ENCODE measurements at places on chromosomes 5 and 9.
A peak's percentile ranks its signal among the peaks of the same experiment; 100 is the strongest.

DNA sequence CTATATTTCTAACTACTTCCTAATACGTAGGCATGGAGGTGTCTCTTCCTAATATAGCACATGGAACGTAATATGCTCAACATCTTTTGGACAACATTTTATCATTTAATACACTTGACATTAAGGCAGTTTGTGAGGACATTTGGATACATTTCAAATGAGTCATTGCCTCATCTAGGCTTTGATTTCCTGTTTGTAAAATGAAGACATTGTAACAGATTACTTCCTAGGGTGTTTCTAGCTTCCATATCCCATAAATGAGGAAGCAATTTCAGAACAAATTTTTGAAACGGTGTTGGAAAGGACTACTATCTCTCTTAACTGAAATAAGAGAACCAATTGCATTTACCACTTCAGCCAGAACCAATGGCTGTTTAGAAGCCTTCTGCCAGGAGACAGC, 38.7 kb downstream of the SLC28A3 start:
- no peak for DNase-seq

- DNase-seq: no peak
Measured at GRCh38 chr5:157167214-157167621, 1.2 kb upstream of the GARIN3 start.

DNA sequence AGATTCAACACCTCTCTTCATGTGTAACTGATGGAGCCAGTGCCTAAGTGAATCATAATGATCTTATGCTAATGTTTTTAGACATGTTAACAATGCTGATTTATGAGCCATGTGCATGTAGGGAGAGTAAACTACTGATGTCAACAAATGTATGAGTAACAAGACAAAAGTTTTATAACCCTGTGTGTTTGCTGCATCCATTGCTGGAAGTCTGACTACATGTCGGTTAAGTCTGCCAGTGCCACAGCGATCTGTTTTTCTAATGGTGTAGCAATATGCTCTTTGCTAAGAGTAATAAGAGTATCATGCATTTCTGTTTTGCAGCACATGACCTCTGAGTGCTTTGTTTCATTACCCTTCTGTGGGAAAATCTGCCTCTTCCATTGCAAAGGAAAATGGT, 26.4 kb upstream of the TMOD1 start:
- no peak for DNase-seq

- DNase-seq: peak; percentile 62
Measured at GRCh38 chr5:120767178-120767820, 303.2 kb downstream of the PRR16 start.

GRCh38 chr9:126558051-126558665, 55.6 kb upstream of the LMX1B start:
- no peak for DNase-seq

- no peak for DNase-seq
Measured at GRCh38 chr5:156326718-156327259, at the start of gene SGCD. SGCD (plus strand) TSS chr5:156327164.

DNA sequence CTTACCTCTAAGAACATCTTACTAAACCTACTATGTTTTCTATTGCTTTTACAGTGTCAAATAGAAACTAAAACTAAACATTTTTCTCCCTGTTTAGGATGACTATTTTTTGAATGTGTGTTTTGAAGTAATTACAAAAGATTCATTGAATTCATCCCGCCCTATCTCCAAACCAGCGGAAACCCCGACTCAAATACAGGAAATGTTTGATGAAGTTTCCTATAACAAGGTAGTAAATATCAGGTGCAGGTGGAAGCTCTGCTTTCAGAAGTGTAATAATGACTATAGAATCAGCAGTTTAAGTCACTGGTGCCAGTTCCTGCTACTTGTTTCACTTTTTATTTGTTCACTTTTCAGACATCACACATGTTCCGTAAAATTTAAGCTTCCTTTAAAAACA, 20.0 kb downstream of the ERAP2 start:
- no peak for DNase-seq

DNA sequence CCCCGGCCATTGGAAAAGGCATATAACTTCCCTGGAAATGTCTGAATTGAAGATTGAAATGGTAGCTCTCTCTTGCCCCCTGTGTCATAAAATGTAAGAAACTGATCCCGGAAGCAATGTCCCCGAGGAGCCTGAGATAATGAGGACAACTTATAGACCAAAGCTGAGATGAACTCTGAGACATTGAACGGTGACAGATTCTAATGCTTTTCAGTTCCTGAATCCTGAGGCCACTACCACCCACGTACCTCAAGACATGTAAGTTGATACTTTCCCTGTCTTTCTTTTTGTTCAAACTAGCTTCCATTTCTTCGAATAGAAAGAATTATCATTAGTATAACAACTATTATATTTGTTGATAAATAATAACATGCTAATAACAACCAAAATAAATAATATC, 51.0 kb downstream of the KIF4B start:
- no peak for DNase-seq

GRCh38 chr5:112940670-112941069, 18.6 kb upstream of the REEP5 start:
- DNase-seq: no peak

- DNase-seq: no peak
Measured at GRCh38 chr9:89838621-89839020, 233.8 kb downstream of the GADD45G start.

DNA sequence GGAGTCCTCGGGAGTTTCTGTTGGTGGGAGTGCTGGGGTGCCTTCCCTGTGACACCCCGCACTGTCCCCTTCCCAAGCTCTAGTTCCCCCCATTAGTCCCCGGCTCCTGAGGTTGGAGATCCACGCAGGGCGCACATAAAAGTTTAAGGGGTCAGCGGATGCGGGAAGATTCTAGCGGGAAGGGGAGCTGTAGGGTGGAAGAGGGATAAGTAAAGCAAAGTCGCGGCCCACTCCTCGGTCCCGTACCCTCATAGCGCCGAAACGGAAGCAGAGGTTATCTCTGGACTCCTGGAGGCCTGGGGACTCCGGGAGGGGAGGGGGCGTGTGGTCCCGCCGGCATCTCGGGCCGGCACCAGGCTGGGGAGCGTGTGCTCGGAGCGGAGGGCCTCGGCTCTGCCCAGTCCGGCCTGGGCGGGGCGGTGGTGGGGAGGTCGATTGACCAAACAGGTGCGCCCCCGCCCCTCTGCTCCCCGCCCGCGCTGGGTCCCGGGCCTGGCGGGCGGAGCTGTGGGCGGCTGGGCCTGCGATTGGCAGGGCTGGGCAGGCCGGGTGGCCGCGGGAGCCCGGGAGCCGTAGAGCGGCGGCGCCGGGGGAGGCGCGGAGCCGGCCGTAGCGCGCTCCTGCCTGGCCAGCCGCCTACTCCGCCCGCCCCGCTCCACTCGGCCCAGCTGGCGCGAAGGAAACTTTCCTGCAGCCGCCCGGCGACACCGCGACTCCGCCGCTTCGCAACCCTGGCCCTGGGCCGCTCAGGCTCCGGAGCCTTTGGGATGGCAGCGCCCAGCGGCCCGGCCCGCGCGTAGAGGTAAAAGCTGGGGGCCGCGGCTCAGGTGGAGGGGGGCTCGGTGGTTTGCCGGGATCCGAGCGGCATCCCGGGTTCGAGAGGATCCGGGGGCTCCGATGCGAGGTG, 52.2 kb upstream of the DAB2IP start:
- DNase-seq: no peak

DNA sequence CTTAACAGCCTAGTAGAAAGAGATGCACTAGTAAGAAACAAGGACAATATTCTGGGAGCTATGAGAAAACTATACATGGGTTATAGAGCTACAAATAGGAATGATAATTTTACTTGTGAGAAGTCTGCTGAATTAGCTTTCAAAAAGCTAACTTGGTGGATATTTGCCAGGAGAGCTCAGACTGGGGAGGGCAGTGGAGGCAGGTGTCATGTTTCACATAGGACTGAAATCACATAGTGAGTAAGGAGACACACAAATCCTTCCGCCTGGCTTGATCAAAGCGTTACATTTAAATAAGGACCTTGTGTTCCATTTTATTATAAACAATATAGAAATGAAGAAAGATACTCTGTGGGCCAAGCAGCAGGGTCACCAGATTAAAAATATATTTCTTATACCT, 235.0 kb downstream of the ISL1 start:
- DNase-seq: no peak

- DNase-seq: no peak
Measured at GRCh38 chr9:82558855-82559630, 503.9 kb downstream of the RASEF start.

DNA sequence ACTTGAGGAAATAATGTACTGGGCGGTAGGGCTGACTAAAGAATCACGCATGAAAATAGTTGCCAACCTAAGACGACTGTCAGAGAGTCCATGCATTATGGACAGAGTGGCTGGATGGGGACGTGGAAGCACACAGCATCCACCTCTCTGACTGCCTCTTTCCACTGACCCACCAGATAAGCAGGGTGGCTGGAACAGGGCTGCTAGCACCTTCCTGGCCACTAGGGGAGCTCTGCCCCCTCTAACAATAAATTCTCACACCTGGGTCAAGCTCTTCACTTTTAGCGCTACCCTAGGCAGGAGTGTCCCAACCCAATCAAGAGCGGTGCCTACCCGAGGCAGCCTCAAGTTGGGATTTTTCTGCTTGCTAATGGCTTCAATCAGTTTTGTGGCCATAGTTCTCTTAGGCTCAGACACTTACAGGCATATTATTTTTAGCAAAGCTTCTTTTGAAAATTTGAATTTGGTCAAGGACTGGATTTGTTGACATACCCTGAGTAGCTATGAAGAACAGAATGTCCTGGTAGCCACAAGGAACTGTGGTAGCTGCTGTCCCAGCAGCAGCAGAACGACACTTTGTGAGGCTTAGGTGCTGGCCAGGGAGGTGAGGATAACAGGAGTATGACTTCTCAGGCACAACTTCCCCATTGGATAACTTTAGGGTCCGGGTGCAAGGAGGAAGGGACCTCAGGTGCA, 6.9 kb upstream of the TPM2 start:
- DNase-seq: no peak

DNA sequence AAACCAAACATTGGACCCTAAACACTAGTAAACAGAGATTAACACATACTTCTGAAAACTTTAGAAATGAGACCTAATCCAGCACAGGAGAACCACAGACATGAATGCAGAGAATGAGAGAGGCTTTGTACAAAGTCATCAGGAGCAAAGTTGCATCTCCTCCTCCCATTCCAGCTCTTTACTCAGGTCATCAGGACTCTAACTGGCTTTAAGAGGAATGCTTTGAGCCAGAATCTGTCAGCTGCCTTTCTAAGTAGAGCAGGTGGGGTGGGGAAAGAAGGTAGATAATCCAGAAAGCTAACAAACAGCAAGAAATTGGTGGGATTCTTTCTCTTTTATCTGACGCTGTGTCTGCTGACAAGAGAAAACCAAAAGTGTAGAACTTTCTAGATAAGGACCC, 582.7 kb upstream of the DMAC1 start:
- DNase-seq: no peak

- DNase-seq: no peak
Measured at GRCh38 chr5:139653616-139654015, 5.5 kb downstream of the CXXC5 start.

DNA sequence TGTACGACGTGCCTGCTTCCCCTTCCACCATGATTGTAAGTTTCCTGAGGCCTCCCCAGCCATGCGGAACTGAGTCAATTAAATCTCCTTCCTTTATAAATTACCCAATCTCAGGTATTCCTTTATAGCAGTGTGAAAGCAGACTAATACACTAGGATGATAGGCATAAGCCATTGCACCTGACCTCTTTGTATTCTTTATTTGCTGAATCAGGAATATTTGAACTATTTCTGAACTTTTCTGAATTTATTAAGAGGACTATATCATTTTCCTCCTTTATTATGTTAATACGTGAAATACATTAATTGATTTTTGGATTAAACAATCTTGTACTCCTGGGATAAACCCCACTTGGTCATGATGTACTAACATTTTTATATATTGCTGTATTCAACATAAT, 28.2 kb upstream of the NR4A3 start:
- no peak for DNase-seq

GRCh38 chr9:35114113-35114839, 1.4 kb downstream of the ATOSB start:
- DNase-seq: peak; percentile 88

DNA sequence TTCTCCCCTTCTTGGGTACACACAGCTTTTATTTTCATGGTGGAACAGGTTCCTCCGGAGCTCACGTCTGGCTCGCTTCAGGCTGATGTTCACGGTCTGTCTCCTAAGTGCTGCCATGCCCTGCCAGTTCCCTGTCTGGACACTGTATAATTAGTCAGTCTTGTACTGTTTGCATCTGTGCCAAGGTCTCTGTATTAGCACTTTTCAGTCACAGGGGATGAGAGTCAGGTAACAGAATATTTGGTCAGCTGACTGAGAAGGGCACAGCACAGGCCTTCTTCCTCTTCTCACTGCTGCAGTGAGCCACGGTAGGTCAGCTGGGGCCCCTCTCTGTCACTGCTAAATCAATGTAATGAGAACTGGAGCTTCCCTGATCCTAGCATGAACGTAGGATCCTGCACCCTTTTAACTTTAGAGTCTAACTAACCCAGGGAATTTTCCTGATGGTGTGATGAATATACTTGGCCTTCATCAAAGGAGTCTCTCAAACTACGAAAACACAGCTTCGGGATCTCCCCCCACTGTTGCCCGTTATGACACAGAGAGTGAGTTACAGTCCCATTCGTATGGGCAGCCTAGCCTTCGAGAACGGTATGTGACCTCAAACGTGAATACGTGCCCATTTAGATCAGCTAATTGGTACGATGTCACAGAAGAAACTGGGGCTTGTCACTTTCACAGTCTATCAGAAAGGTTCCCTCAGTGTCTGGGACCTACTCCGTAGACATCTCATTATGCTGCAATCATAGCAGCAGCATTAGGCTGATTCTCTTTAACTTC, 354.1 kb upstream of the RFX3 start:
- no peak for DNase-seq

GRCh38 chr5:142803428-142804125, 33.4 kb downstream of the ARHGAP26 start:
- DNase-seq: no peak

DNA sequence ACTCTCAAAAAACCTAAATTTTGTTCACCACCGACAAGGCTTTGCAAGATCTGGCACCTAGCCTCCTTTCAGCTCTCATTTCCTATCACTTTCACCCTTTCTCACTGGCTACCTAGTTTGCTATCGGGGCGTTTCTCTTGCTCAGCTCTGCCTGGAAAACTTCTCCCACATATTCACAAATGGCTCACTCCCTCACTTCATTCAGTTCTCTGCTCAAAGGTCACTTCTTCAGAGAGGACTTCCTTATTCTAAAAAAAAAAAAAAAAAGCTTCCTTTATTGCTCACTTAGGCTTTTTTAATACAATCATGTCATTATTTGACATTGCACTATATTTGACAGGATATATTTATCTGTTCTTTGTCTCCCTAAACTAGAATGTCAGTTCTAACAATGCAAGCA, 2.1 kb upstream of the SLC25A46 start:
- DNase-seq: no peak

DNA sequence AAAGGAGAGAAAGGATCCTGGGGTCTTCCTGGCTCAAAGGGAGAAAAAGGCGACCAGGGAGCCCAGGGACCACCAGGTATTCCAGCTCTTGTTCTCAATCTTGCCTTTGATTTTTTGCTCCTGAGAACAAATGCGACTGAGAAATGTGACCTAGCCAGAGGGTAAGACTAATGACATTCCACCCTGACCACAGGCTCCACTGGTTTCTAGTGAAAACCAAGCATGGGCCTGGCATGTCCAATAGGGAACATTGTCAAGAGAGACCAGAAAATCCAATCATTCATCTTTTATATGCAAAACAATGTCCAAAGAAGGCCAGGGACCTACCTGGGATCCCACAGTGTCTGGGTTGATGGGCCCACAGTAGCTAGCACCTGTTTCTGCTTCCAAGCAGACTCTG, 50.3 kb upstream of the TGFBR1 start:
- no peak for DNase-seq
